Mesothelial cell of epicardium (in vitro differentiated cells): ENCODE measurements at places on chromosomes 7 and 10.

DNA sequence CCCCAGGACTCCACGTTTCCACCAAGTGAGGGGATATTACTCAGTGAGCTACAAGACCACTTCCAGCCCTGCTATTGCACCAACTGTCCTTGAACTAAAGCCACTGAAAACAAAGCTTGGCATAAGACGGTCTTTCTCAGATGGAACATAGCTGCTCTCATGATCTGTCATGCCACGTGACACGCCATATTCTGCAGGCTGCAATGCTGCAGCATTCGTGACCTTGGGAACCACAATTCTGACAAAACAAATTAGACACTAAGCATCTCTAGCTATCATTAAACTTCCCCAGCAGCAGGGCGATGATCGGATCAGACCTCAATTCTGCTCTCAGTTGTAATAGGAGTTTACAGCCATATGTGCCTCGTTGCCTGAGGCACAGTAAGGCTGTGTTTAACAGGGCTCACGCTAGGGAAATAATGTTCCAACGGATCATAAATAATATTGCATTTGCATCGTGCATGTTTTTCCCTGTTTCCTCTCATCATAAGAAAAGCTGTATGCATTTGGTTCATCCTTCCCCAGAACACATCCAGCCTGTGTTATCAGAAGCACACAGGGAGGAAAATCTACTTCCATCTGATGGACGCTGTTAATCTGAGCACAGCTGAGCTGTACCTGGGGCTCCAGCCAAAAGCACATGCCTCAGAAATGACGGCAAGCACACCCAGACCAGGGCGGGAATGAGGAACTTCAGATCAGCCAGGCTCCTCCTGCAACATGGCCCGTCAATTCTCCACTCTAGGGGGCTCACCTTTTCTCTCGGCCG lies 38.6 kb upstream of the CNPY1 start:
- H3K36me3 ChIP-seq: no peaks in the 10 kb centered on the region
- H3K27ac ChIP-seq: no peak overlapping the region
- no peak for DNase-seq
- peaks cover 59% of the 10 kb centered on the region for H3K27me3 ChIP-seq
- H3K4me3 ChIP-seq: no peak overlapping the region

DNA sequence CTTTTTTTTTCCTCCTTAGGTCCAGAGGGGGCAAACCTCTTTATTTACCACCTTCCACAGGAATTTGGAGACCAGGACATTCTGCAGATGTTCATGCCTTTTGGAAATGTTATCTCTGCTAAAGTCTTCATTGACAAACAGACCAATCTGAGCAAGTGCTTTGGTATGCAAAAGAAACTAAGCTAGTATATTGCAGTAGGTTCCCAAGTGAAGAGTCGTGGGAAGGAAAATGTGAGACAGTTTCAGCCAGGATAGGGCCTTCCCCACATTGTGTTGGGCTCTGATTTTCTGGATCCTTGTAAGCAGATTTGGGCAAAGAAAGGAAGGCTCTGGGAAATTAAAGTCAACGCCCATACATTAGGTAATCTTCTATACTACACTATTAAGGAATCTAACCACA lies 285.6 kb downstream of the USP6NL start:
- H3K4me1 ChIP-seq: peaks cover 3% of the 10 kb centered on the region
- DNase-seq: no peak
- no peak overlapping the region for H3K4me3 ChIP-seq
- no peak overlapping the region for H3K27ac ChIP-seq

DNA sequence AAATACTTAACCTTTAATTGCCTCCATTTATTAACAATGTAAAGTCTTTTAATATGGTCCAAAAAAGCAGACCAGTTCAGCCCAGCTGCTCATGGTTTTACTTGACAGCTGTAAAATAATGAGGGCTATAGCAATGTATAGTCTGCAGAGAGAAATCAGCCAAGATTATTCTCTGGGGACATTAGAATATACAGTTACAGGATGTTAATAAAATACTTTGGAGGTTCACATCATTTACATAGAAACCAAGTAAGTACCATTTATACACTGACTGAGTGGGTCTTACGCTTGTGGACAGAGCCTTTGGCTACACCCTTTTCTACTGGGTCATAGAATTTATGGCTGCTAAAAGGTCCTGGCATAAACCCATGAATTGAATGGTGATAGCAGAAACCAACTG lies 340.7 kb upstream of the CELF2 start:
- peaks cover 3% of the 10 kb centered on the region for H3K4me1 ChIP-seq
- H3K27me3 ChIP-seq: no peaks in the 10 kb centered on the region
- peaks cover 4% of the 10 kb centered on the region for H3K36me3 ChIP-seq
- no peak overlapping the region for H3K27ac ChIP-seq
- no peak for DNase-seq
- H3K4me3 ChIP-seq: no peak overlapping the region

- H3K4me1 ChIP-seq: no peaks in the 10 kb centered on the region
- no peak overlapping the region for H3K4me3 ChIP-seq
- DNase-seq: no peak
- H3K36me3 ChIP-seq: no peaks in the 10 kb centered on the region
- no peak overlapping the region for H3K27ac ChIP-seq
These were observed 8.8 kb upstream of the ABI1 start for GRCh38 chr10:26869528-26869927.

DNA sequence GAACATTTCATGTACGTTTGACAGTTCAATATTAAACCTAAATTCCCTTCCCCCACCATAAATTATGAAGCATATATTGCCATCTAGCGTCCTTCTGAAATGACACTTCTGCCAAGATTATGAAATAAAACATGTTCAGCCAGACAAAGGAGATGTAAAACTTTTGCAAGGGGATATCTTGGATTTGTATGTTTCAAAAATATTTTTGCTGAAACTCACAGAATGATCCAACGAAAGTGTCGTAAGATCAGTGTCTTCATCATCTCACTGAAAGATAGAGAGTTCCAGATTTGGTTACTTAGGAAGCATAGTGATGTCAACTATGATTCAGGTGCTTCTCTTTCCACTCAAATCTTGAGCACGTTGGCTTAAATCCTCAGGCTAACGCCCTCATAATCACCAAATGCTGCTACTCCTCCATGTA lies 904.3 kb downstream of the XPNPEP1 start:
- no peak overlapping the region for H3K4me3 ChIP-seq
- H3K27ac ChIP-seq: no peak overlapping the region
- no peak for DNase-seq
- H3K4me1 ChIP-seq: peaks cover 3% of the 10 kb centered on the region
- no peaks in the 10 kb centered on the region for H3K27me3 ChIP-seq

GRCh38 chr10:91711885-91712680 lies 79.2 kb upstream of the PPP1R3C start:
- no peaks in the 10 kb centered on the region for H3K36me3 ChIP-seq
- no peak overlapping the region for H3K4me3 ChIP-seq
- H3K27me3 ChIP-seq: no peaks in the 10 kb centered on the region
- H3K4me1 ChIP-seq: no peaks in the 10 kb centered on the region
- no peak for DNase-seq

GRCh38 chr10:74967911-74968666 lies 141.7 kb downstream of the KAT6B start:
- H3K27me3 ChIP-seq: no peaks in the 10 kb centered on the region
- peaks cover 71% of the 10 kb centered on the region for H3K4me1 ChIP-seq
- DNase-seq: no peak
- peak overlapping the region; percentile 20 for H3K4me3 ChIP-seq
- H3K27ac ChIP-seq: peak overlapping the region; percentile 93

DNA sequence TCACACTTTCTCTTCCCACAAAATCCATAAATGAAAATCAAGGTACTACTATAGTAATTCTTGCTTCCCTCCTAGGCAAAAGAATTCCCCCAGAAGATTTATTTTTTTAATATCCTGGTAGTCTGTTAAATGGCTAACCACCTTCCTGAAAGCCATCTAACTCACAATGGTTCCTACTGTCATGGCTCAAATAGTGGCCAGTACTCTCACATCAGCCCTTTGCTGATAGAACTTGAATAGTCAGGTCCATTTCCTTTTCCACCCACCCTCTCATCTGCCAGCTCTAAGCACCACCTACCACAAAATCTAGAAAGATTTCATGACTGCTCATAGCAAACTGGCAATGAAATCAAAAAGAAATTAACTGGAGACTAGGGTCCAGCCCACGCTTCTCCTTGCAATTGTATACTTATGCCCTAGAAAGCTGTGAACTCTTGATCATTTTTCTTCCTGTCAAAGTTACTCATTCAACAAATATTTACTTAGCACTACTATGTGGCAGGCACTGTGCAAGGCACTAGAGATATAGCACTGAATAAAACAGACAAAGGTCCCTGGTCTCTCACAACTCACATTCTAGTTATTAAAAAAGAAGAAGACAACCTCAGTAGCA lies 60.4 kb downstream of the ARMH3 start:
- no peak overlapping the region for H3K4me3 ChIP-seq
- no peak overlapping the region for H3K27ac ChIP-seq
- H3K4me1 ChIP-seq: no peaks in the 10 kb centered on the region
- no peaks in the 10 kb centered on the region for H3K27me3 ChIP-seq
- peaks cover 31% of the 10 kb centered on the region for H3K36me3 ChIP-seq

GRCh38 chr10:69348816-69349541 lies 67.7 kb downstream of the TACR2 start:
- H3K4me3 ChIP-seq: no peak overlapping the region
- peaks cover 11% of the 10 kb centered on the region for H3K4me1 ChIP-seq
- H3K27ac ChIP-seq: peak overlapping the region; percentile 47

DNA sequence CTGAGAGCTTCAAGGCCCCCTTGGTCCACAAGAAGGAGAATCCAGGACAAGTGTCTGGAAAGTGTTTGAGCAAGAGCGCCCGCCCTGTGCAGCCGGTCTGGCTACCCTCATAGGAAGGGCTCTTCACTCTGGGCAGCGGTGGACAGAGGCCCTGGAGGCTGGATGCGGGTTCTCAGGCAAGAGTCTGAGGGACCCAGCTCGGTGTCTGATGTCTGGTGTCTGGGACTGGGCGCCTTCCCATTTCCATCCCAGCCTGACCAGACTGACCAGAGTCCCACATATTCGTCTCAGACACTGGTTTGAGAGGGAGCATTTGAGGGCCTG lies 59.8 kb downstream of the HK1 start:
- no peaks in the 10 kb centered on the region for H3K36me3 ChIP-seq
- H3K27ac ChIP-seq: peak overlapping the region; percentile 52
- H3K27me3 ChIP-seq: no peaks in the 10 kb centered on the region
- peaks cover 59% of the 10 kb centered on the region for H3K4me1 ChIP-seq

- no peaks in the 10 kb centered on the region for H3K27me3 ChIP-seq
- H3K27ac ChIP-seq: peak overlapping the region; percentile 79
- peaks cover 41% of the 10 kb centered on the region for H3K4me1 ChIP-seq
- no peak overlapping the region for H3K4me3 ChIP-seq
These were observed 76.8 kb upstream of the FRMD4A start for GRCh38 chr10:14407567-14407966.

DNA sequence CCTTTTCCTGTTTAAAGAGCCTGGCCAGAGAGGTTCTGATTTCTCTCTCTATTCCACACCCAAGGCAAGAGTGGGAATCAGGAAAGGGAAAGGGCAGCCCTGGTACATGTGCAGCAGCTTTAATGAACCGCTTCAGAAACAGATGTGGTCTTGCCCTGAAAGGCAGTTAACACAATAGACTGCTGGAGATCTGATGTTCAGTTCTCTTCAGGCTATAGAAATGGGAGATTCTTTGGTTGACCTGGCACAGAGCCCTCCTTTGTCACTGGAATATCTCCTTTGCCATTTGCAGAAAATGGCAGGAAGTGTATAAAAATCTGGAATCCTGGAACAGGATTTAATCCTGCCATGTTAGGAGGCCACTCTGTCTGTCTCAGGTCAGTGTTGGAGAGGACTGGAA lies 36.3 kb upstream of the EXOC6 start:
- H3K27me3 ChIP-seq: peaks cover 25% of the 10 kb centered on the region
- H3K27ac ChIP-seq: no peak overlapping the region
- no peak for DNase-seq
- H3K4me3 ChIP-seq: no peak overlapping the region
- no peaks in the 10 kb centered on the region for H3K4me1 ChIP-seq
- H3K36me3 ChIP-seq: no peaks in the 10 kb centered on the region

GRCh38 chr10:53955091-53955490 lies 845.9 kb downstream of the PCDH15 start:
- no peaks in the 10 kb centered on the region for H3K27me3 ChIP-seq
- no peak for DNase-seq
- no peak overlapping the region for H3K4me3 ChIP-seq
- peaks cover 14% of the 10 kb centered on the region for H3K4me1 ChIP-seq
- H3K36me3 ChIP-seq: peaks cover 5% of the 10 kb centered on the region

DNA sequence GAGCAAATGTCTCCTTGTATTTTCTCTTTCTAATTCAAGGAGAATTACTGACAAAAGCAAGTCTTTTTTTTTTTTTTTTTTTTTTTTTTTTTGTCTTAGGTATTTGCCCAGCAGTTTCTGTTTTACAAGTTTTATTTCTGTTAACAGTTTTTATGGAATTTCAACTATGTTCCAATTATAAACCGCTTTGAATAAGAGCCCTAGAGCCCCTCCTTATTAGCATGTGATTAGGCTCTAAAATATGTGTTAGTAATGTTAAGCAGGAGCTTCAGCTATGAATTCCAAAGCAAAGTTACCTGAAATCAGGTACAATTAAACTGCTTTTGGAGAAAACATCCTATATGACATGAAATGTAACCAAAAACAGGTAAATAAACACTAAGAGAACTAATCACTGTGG lies 997.0 kb upstream of the POT1 start:
- no peak for DNase-seq
- H3K27ac ChIP-seq: no peak overlapping the region
- peaks cover 3% of the 10 kb centered on the region for H3K27me3 ChIP-seq

DNA sequence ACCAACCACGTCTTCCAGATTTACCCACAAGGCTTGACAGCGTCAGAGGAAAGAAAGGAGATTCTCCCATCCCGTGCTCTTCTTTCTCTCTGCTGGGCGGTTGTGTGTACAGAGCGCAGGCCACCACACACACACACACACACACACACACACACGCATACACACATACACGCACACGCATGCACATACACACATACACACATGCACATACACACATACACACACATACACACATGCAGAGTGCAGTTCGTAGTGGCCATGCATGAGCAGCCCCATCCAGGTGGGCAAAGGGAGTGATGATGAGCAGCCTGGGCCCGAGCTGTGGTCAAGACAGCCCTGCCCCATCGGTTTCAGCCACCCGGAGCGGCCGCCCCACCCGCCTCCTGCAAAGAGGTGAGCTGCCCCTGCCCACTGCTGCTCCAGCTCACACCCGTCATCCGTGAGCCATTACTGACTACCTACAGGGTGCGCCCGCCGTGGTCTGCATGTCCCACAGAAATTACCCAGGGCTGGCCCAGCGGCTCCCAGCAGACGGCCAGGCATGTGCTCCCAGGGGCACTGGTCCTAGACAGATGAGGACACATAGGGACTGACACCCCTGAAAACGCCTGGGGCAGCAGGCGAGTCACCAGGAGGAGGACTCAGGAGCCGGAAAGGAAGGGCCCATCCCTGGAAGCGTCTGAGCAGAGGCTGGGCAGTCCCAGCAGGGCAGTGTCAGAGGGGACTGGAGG lies 69.6 kb downstream of the ASB13 start:
- H3K4me1 ChIP-seq: peaks cover 79% of the 10 kb centered on the region
- no peaks in the 10 kb centered on the region for H3K36me3 ChIP-seq
- no peak for DNase-seq
- H3K4me3 ChIP-seq: peak overlapping the region; percentile 14
- peaks cover 2% of the 10 kb centered on the region for H3K27me3 ChIP-seq
